ENCODE measurements at places on chromosomes 11 and 22. TPM values are rescaled to one million over a fixed set of nuclear protein-coding genes. Genes with fewer than 3 reads are reported as not detected.

DNA sequence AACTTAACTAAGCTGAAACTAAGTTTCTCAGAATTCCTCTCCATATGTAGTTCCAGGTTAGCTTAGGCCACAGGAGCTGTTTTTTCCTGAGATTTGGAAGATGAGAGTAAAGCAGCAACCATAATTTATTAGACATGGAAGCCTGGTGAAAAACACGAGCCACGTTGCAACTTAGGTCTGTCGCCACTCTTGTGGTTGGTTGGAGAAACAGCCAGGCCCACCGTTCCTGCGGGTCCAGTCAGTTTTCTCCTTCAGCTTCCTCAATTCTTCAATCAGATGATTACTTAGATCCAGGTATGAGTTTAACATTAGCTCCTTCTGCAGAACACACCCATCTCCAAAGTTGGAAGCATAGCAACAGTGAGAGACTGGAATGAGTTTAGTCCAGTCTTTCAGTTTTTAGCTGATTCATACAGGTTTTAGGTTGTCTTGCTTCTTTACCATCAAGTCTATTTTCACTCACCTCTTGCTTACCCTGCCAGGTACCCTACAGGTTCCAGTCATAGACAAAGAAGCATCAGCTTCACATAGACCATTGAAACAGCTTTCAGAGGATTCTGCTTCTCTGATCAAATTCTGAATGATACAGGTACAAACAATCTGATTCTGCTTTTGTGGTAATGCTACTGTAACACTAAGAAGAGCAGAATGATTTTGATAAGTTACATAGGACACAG is 18.6 kb downstream of the CASP12 start:
- no peak for DNase-seq

GRCh38 chr11:10520562-10520961 is 20.4 kb downstream of the RNF141 start:
- no peak for DNase-seq

GRCh38 chr11:132734217-132734616 is 798.1 kb downstream of the OPCML start:
- peak; percentile 90 for DNase-seq

DNA sequence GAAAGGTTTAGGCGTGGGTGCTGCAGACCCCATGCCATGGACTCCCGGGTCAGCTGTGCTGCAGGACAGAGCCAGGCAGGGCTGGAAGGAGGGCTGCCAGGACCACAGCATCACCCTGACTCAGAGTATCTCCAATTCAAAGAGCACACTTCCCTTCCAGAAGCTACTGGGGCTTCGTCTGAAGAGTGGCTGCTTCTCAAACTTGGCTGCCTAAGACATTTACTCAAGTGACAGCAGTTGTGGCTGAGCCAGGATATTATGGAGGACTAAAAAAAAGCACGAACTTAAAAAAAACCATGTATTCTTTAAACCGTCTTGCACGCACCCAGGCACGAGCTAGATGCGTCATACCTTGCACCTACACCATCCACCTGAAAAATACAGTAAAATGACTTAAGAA is 13.0 kb upstream of the BID start:
- DNase-seq: no peak

GRCh38 chr11:65559951-65560537 is 1.9 kb upstream of the LTBP3 start:
- DNase-seq: peak; percentile 53

Gene SEPTIN3
- 0.15 TPM for polyA plus RNA-seq

Gene RNF215
- 21.4 TPM for polyA plus RNA-seq

Gene MMP10
- polyA plus RNA-seq: not detected

DNA sequence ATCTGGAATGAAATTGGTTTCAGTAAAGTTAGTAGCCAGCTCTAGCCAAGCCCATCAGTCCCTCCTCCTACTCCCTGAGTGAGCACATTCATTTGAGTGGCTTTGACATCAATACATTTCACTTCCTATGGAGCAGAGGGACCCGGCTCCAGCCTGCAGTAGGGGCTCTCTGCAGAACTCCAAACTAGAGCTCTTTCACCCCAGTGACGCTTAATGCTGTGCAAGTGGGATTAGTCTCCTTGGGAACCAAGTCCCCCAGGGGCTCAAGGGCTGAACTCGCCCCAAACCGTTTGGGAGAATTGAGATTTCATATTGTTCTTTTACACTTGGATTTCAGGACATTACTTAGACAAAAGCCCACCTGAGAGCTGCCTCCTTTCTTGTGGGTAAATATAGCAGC is 4.4 kb upstream of the FAM181B start:
- no peak for DNase-seq

- DNase-seq: no peak
Observed at GRCh38 chr11:122096272-122097112, 19.5 kb downstream of the BLID start.

Gene RBX1
- 94.8 TPM for polyA plus RNA-seq

Gene IGLL1
- not detected for polyA plus RNA-seq

DNA sequence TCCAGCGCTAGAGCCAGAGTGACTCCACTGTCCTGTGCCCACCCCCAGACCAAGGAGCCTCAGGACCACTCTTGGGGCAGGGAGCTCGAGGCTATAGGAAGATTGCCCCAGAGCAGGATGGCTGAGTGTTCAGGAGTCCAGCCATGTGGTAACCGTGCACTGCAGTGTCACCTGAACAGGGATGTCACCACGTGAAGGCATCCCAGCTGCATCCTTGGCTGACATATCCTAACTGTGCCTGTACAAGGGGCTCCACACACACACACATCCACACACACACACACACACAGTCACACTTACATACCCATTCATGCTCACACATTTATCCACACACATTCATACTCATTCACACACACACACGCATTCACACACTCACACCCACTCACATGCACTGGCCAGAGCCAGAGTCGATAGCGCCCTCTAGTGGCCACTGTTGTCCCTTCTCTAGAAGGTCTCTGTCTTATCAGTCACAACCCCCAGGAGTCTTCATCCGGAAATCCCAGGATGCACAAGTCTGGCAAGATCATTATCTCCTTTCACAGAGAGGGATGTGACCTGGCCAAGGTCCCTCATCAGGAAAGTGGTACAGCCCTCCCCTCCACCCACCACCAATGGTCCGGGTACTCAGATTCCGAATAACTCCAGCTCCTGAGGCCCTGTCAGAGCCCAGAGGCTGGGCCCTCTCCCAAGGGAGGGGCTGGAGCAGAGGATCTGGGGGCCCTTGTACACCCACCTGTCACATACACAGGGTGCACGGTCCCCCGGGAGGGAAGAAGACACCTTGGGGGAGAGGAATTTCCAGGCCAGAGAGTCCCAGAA is 55.1 kb downstream of the IGLL5 start:
- peak; percentile 51 for DNase-seq

- no peak for DNase-seq
Observed at GRCh38 chr22:42873356-42873755, 16.3 kb upstream of the ARFGAP3 start.

- DNase-seq: no peak
Observed at GRCh38 chr11:120756931-120757330, 245.4 kb downstream of the GRIK4 start.

GRCh38 chr11:65090628-65091027 is 5.4 kb upstream of the VPS51 start:
- DNase-seq: no peak

DNA sequence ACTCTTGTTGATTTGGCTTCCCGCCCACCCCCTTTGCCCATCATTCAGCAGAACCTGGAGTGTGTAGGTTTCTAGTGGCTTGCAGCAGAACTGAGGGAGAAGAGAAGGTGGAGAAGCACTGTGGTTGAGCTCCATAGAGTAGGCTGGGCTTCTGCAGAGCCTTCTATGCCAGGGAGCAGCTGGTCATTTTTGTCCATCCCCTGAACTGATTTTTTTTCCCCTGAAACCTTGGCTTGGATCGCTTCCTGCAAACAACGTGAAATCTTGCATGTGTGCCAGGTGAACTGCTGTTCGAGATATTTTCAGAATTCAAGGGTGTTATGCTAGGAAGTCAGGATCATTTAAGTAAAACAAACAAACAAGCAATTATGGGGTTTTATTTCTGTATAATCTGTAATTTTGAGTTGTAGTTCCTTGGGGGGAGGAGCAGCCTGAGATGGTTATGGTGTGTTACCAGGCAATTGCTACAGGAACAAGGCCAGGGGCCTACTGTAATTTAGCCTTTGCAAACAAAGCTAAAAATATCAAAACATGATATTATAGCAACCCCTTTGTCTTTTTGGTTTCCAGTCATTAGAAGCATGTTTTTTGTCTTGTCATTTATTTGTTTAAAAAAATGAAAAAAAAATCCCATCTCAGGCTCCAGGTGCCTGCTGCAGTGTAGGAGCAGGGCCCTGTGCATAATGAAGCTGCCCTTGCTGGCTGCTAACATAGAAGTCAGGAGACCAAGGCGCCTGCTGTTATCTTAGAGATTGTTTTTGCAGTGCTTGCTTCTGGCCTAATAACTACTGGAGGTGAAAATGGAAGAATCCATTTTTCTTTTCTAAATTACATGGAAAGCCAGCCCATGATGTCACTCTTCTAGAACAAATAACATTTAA is 152.4 kb upstream of the TTC12 start:
- no peak for DNase-seq

Gene UCP2
- polyA plus RNA-seq: 12.0 TPM

DNA sequence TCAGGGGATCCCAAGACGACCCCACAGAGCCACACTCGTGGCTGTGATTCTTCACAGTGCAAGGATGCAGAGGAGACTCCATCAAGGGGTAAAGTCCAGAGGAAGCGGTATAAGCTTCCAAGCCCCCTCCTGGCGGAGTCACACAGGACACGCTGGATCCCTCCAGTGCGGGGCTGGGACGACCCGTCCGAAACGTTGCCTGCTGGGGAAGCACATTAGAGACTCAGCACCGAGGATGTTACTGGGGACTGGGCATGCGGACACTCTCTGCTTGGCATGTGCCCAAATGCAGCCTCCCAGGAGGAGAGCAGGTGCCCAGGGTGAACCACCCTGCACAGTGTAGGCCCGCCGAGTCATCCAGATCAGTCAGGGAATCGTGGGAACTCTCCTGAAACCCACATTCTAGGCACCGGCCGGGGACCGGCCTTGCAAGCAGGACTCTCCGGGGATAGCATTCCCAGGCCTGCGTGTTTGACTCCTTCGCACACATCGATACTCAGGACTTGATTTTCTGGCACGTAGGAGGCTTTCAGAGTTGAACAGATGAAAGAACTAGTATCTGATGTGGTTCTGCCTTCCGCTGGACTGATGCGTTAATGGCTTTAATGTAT is 229.8 kb downstream of the TBC1D22A start:
- no peak for DNase-seq

Gene OR8G1
- not detected for polyA plus RNA-seq

- no peak for DNase-seq
Observed at GRCh38 chr11:124760806-124761205, 1.3 kb downstream of the ESAM start.

DNA sequence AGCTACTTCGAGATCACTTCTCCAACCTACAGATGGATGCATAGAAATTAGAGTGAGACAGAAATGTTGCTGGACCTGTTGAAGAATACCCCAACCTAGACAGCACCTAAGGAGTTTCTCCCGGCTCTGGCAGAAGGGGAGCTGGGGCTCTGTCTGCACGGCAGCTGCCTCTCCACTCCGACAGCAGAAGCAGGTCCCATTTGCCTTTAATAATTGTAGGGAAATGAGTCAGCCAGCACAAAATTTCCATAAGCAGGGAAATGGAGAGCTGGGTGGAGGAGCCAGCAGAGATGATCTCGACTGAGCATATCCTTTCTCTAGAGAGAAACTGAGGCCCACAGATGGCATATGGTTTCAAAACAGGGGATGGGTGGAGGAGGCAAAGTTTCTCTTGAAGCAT is 80.1 kb downstream of the EFCAB6 start:
- DNase-seq: no peak

- peak; percentile 63 for DNase-seq
Observed at GRCh38 chr22:32590556-32590955, 115.9 kb downstream of the FBXO7 start.

- DNase-seq: peak; percentile 74
Observed at GRCh38 chr11:33829430-33830141, 55.3 kb upstream of the FBXO3 start.
